ENCODE measurements at places on chromosomes 1 and 21.

- H3K4me3 ChIP-seq: no peak overlapping the region
- H3K36me3 ChIP-seq: peaks cover 6% of the 10 kb centered on the region
- DNase-seq: no peak
- no peak overlapping the region for H3K27ac ChIP-seq
- peaks cover 4% of the 10 kb centered on the region for H3K4me1 ChIP-seq
- peaks cover 12% of the 10 kb centered on the region for H3K27me3 ChIP-seq
Measured at GRCh38 chr1:23475134-23475628, 8.8 kb downstream of the ASAP3 start.

DNA sequence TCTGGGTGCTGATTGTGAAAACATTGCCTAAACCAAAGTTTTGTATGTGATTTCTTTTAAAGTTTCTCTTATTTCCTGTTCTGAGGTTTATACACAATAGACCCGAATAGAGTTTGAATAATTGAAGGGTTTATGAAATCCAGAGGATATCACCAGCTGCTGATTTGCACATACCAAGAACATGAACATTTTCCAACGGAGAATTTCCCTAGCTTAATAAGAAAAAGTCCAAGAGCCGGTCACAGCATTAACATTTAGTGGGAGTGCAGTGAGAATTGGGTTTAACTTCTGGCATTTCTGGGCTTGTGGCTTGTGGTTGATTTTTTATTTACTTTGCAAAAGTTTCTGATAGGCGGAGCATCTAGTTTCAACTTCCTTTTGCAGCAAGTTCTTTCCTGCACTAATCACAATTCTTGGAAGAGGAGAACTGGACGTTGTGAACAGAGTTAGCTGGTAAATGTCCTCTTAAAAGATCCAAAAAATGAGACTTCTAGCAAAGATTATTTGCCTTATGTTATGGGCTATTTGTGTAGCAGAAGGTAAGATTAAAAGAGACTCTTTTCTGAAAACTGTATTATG, at the start of gene CFH:
TSS of gene CFH (plus strand) at position 407 of the 579 bp plus-strand sequence. CDS start at position 482, 75 bp downstream.
- H3K36me3 ChIP-seq: peaks cover 3% of the 10 kb centered on the region
- no peaks in the 10 kb centered on the region for H3K27me3 ChIP-seq
- H3K4me1 ChIP-seq: peaks cover 36% of the 10 kb centered on the region
- H3K4me3 ChIP-seq: peak within 1 kb of the TSS; percentile 88
- no peak for DNase-seq
- H3K27ac ChIP-seq: peak within 1 kb of the TSS; percentile 59

DNA sequence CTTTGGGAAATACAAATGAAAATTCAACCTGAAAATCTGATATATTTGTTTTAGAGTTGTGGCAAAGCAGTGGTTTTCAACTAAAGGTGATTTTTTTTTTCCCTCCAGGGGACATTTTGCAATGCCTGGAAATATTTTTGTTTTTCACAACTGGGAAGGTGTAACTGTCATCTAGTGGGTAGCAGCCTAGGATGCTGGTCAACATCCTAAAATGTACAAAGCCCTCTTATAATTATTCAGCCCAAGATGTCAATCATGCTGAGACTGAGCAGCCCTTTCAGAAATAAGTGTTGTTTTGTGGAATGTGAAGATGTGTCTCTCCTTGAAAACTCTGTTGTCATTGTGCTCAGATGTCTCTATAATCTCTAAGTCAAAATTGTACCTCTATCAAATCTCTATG, 95.2 kb upstream of the NCAM2 start:
- DNase-seq: no peak
- no peak overlapping the region for H3K27ac ChIP-seq
- no peaks in the 10 kb centered on the region for H3K36me3 ChIP-seq
- H3K4me1 ChIP-seq: no peaks in the 10 kb centered on the region

- no peak overlapping the region for H3K27ac ChIP-seq
- no peaks in the 10 kb centered on the region for H3K36me3 ChIP-seq
- peaks cover 7% of the 10 kb centered on the region for H3K27me3 ChIP-seq
- no peak for DNase-seq
Measured at GRCh38 chr1:239363930-239364329, 22.4 kb upstream of the CHRM3 start.

GRCh38 chr1:216944864-216945510, 221.8 kb upstream of the ESRRG start:
- H3K4me1 ChIP-seq: no peaks in the 10 kb centered on the region
- DNase-seq: no peak
- no peaks in the 10 kb centered on the region for H3K36me3 ChIP-seq
- no peaks in the 10 kb centered on the region for H3K27me3 ChIP-seq

DNA sequence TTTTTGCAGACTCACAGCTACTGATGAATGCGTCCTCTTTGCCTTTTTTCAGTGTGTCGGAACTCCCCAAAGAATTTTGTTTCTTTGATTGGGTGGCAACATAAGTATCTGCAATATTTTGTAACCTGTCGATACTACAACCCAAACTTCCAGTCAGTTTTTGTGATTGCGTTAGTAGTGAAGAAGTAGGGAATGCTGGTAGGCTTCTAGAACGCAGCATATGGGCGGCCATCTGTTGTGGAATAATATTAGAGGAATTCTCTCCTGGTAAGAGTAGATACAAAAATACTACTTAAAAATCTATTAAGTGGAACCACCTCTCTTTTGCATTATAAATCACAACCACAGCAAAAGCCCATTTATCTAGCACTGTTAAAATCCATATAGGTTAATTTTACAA, 107.4 kb downstream of the LYST start:
- no peaks in the 10 kb centered on the region for H3K27me3 ChIP-seq
- no peak overlapping the region for H3K27ac ChIP-seq
- no peak for DNase-seq
- peaks cover 8% of the 10 kb centered on the region for H3K4me1 ChIP-seq
- H3K4me3 ChIP-seq: no peak overlapping the region

GRCh38 chr1:176243746-176244145, 36.7 kb upstream of the COP1 start:
- peaks cover 35% of the 10 kb centered on the region for H3K27me3 ChIP-seq
- DNase-seq: no peak
- no peak overlapping the region for H3K27ac ChIP-seq
- peaks cover 6% of the 10 kb centered on the region for H3K36me3 ChIP-seq
- H3K4me3 ChIP-seq: no peak overlapping the region

GRCh38 chr21:41137401-41137800, 30.6 kb upstream of the BACE2 start:
- H3K27ac ChIP-seq: no peak overlapping the region
- DNase-seq: no peak
- H3K36me3 ChIP-seq: no peaks in the 10 kb centered on the region
- H3K27me3 ChIP-seq: peaks cover 34% of the 10 kb centered on the region
- no peak overlapping the region for H3K4me3 ChIP-seq

DNA sequence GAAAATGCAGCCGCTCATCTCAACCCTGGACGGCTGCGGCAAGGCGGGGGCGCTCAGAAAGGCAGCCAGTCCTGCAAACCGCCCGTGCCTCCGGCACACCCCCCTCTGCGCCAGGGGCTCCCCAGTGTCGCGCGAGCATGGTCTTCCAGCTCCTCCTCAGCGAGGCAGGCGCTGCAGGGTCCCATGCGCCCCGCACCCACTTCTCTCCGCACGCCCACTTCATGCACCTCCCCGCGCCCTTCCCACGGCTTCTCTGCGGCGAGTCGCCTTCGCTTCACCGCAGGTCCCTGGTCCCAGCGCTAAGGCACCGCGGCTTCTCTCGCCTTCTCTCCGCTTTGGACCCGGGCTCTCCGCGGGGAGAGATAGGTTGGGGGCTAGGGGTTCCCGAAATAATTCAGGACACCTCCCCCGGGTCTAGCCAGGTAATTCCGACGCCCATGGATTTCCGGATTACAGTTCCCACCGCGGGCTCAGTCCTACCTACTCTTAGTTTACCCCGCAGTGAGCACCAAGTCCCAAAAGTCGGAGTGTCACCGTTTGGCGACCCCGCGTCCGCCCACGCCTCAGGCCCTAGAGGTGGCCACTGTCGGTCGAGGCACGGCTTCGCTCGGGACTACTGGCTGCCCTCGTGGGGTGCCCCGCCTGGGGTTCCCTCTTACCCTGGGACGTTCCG, 67.5 kb downstream of the SYT2 start:
- H3K36me3 ChIP-seq: peaks cover 3% of the 10 kb centered on the region
- peak overlapping the region; percentile 87 for H3K4me3 ChIP-seq
- H3K27me3 ChIP-seq: peaks cover 62% of the 10 kb centered on the region
- no peak for DNase-seq

DNA sequence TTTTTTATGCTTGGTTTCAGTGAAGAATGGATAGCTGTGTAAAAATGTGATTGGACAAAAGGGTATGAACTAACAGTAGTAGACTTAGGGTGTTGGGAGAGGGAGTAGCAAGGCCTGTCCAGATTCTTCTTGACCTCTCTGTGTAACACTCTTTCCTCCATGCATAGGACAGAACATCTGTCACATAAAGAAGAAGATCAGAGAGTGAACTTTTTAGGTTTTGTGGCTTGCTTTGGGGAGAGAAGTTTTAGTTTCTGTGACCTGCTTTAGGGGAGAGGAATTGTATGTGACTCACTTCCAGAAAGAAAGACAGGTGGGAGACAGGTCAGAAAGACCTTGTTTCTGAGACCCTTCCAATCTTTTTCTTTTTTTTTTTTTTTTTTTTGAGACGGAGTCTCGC, 27.3 kb upstream of the LRRC52 start:
- H3K4me1 ChIP-seq: no peaks in the 10 kb centered on the region
- peaks cover 16% of the 10 kb centered on the region for H3K27me3 ChIP-seq
- no peak for DNase-seq
- peaks cover 2% of the 10 kb centered on the region for H3K36me3 ChIP-seq

GRCh38 chr1:85602571-85602970, 22.0 kb downstream of the CCN1 start:
- no peaks in the 10 kb centered on the region for H3K4me1 ChIP-seq
- H3K4me3 ChIP-seq: no peak overlapping the region
- no peak overlapping the region for H3K27ac ChIP-seq
- DNase-seq: no peak

GRCh38 chr1:162561616-162562469, at the start of gene UAP1:
Gene UAP1 (plus strand): TSS chr1:162561722. CDS start chr1:162566069, 4,347 bp downstream.
- peaks cover 2% of the 10 kb centered on the region for H3K36me3 ChIP-seq
- peaks cover 35% of the 10 kb centered on the region for H3K4me1 ChIP-seq
- DNase-seq: no peak
- no peaks in the 10 kb centered on the region for H3K27me3 ChIP-seq
- peak within 1 kb of the TSS; percentile 94 for H3K27ac ChIP-seq

DNA sequence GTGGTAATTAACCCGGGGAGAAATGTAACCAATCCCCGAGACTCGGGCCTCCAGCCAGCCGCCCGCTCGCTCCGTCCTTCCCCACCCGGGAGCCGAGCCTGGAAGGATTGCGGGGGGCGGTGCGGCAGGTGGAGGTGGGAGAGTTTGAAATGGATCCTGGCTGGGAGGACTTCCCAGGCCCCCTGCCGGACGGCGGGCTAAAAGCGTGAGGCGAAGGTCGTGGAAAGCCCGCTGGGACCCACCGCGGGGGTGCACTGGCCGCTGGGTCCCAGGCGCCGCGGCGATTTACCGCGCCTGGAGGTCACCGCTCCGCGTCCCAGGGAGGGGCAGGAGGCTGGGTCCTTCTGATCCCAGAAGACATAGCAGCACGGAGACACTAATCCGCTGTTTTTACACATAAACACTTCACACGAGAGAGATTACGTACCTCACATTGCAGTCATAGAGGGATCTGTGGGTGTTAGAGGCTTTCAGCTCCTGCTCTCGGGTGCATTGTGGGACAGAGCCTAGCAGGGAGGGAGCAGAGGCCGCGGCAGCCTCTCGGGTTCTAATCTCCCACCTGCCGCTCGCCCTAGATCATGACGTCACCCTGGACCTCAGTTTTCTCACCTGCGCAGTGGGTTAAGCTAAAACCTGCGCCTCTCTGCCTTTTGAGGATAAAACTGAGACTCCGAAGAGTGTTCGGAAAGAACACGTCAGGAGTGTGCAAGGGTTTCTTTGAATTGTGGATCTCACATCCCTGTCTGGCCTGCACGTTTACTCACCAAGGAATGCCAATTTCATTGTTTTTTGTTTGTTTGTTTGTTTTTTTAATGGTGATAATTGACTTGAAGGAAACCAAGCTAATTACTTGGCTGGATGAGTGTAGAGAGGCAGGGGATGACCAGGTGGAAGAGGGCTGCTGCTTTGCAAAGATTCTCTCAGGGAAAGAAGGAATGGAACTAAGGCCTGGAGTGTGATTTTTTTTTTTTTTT, 17.1 kb upstream of the TMEM9 start:
- H3K4me1 ChIP-seq: peaks cover 10% of the 10 kb centered on the region
- H3K4me3 ChIP-seq: peak overlapping the region; percentile 87
- H3K27me3 ChIP-seq: peaks cover 9% of the 10 kb centered on the region
- DNase-seq: peak; percentile 31
- peak overlapping the region; percentile 90 for H3K27ac ChIP-seq
- no peaks in the 10 kb centered on the region for H3K36me3 ChIP-seq

- peaks cover 22% of the 10 kb centered on the region for H3K27me3 ChIP-seq
- H3K27ac ChIP-seq: no peak overlapping the region
- H3K36me3 ChIP-seq: no peaks in the 10 kb centered on the region
- no peak overlapping the region for H3K4me3 ChIP-seq
- no peak for DNase-seq
Measured at GRCh38 chr1:57819893-57820292, 396.0 kb upstream of the DAB1 start.

GRCh38 chr21:45591619-45592207, 49.5 kb upstream of the SLC19A1 start:
- no peaks in the 10 kb centered on the region for H3K27me3 ChIP-seq
- peaks cover 23% of the 10 kb centered on the region for H3K4me1 ChIP-seq
- no peaks in the 10 kb centered on the region for H3K36me3 ChIP-seq
- H3K4me3 ChIP-seq: no peak overlapping the region

GRCh38 chr1:42924851-42925760, 33.6 kb downstream of the SLC2A1 start:
- H3K4me1 ChIP-seq: peaks cover 33% of the 10 kb centered on the region
- peaks cover 13% of the 10 kb centered on the region for H3K36me3 ChIP-seq
- peak overlapping the region; percentile 95 for H3K27ac ChIP-seq
- H3K4me3 ChIP-seq: peak overlapping the region; percentile 97
- H3K27me3 ChIP-seq: no peaks in the 10 kb centered on the region

Data from T-helper 17 cell (primary cell).